ENCODE measurements at places on chromosomes 2 and 18. TPM values are rescaled to one million over a fixed set of nuclear protein-coding genes. Genes with fewer than 3 reads are reported as not detected.

The NDC80 gene
- 43.4 TPM for polyA plus RNA-seq

The TAF1B gene
- polyA plus RNA-seq: 38.7 TPM

The STEAP3 gene
- polyA plus RNA-seq: 1.3 TPM

- DNase-seq: peak; percentile 20
These were observed 1888.3 kb upstream of the CELF4 start for GRCh38 chr18:39453882-39454281.

GRCh38 chr2:204495381-204495780 is 49.9 kb upstream of the PARD3B start:
- DNase-seq: no peak

DNA sequence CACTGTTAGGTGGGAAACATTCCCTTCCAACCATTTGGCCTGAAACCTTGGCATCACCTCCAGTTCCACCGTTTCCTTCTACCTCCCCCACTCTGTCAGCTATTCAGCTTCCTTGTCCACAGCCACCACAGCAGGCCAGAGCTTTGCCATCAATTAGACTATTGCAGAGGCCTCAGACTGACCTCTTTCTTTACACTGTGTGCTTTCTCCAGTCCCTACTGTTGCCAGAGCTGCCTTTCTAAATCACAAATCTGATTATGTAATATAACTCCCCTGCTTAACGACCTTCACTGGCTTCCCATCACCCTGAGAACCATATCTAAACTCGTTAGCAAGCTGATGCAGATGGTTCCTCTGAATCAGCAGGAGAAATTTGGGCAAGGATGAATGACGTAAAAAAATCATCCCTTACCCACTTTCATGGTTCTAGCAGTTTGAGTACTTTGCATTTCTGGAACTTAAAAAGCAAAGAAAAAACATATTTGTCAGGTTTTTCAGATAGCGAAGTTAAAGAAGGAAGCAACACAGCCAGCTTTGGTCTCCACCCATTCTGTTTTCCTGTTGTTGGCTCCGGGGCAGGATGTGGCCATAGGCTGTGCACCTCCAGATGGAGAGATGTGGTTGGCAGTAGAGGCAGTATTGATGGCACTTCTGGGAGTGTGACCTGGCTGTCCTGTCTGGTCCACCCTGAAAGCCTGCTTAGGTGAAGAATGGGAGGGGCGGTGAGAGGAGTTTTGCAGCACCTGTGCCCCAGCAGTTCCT is 422.1 kb downstream of the PARD3B start:
- no peak for DNase-seq

- DNase-seq: no peak
These were observed 173.7 kb downstream of the FBXO15 start for GRCh38 chr18:73973972-73974371.
